IPS DF 6.9 (cell line): ENCODE measurements at places on chromosomes 3 and 15.

- no peak for DNase-seq
Observed at GRCh38 chr3:144273601-144274000, 302.0 kb downstream of the DIPK2A start.

GRCh38 chr3:185998136-185998535, 60.3 kb upstream of the TRA2B start:
- DNase-seq: no peak

GRCh38 chr3:10763248-10763620, 52.8 kb upstream of the SLC6A11 start:
- no peak for DNase-seq

- DNase-seq: no peak
Observed at GRCh38 chr15:78004919-78005634, 72.4 kb downstream of the TBC1D2B start.

DNA sequence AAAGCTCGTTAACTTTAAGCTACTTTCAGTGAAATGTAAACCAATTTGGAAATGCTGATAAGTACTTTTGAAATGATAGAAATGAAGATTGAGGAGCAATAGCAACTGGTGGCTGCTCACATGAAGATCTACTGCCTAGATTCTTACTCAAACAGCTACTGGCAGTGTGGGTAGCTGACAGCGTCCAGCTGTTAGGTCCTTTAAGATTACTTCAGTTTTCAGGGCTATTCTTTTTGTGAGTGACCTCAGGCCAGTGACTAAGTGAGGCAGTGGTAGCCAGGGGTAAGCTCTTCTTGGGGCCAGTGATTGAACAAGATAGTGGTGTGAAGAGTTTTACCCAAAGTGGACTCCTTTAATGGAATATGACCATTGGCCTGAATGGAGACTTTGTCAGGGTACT, 41.3 kb downstream of the NECTIN3 start:
- DNase-seq: no peak

DNA sequence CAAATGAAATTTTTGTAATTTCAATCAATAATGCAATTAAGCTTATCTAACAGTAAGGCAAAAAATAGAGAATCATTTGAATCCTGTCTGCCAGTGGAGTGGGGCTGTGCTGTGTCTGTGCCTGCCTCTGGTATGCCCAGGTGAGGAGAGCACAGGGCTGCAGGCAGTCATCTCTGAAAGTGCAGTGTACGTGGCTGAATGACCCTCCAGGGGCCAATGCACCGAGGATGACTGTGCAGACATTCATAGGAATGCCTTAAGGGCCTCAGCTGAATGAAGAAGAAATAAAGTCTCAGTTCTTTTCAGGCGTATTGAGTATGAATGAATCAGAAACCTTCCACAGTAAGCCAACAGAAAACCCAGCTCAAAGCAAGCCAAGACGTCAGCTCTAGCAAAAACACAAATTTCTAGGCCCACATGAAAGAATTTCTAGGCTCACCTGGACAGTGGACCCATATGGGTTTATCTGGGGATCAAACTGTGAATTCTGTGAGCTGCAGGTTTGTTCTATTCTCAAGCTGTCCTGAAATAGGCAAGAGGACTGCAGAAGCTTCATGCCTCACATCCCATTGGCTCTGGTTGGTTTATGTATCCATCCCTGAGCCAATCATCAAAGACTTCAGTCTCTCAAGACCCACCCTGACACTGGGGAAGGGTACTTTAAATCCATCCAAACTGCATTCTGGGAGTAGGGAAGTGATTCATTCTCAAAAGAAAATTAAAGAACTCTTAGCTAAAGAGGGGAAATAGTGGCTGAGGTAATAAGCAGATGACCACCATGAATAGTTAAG, 123.4 kb downstream of the SSR3 start:
- DNase-seq: no peak

GRCh38 chr15:28274635-28275034, 47.3 kb downstream of the HERC2 start:
- DNase-seq: no peak
